Right cardiac atrium (tissue), 5 donors: ENCODE measurements at places on chromosomes 12 and 14. TPM values are rescaled to one million over a fixed set of nuclear protein-coding genes. Genes with fewer than 3 reads are reported as not detected.
A peak's percentile ranks its signal among the peaks of the same experiment; 100 is the strongest.

DNA sequence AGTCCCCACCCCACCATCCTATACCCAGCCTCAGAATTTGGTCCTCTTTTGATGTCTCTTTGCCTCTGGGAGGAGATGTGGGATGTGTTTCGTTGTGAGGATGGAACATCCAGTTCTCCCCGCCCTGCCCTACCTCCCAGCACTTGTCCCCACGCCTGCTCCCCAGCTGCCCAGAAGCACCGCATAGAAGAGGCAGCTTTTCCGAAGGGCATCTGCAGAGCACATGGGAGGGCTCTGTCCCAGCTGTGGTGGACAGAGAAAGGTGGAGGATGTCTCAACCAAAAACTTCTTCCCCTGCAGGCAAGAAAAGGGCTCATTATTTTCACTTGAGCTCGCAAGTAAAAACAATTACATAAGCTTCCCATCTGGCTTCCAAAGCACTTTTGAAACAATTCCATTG is 302.6 kb downstream of the PCNX1 start:
- DNase-seq: no peak

DNA sequence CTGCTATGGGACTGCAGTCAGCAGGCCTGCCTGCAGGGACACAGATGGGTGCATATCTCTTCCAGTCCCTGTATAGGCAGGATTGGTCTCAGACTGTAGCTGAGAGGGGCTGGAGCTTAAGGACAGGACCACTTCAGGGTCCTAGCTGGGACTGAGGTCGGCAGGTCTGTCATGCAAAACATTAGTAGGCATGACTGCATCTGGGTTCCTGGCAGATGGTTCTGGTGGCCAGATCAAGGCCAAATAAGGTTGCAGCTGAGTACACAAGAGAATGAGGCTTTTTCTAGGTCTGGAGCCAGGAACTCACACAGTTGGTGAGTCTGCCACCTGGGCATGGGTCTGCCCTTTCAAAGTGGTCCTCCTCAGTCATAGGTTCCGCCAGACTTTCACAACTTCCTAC is 155.8 kb downstream of the TPH2 start:
- no peak for DNase-seq

GLS2 gene
- 0.53 TPM for total RNA-seq

- DNase-seq: no peak
Observed at GRCh38 chr14:39426605-39427004, 5.6 kb downstream of the FBXO33 start.

- DNase-seq: no peak
Observed at GRCh38 chr14:20415782-20416206, 2.5 kb upstream of the TEP1 start.

GRCh38 chr12:7959701-7960121 is 23.7 kb upstream of the SLC2A3 start:
- DNase-seq: no peak

DNA sequence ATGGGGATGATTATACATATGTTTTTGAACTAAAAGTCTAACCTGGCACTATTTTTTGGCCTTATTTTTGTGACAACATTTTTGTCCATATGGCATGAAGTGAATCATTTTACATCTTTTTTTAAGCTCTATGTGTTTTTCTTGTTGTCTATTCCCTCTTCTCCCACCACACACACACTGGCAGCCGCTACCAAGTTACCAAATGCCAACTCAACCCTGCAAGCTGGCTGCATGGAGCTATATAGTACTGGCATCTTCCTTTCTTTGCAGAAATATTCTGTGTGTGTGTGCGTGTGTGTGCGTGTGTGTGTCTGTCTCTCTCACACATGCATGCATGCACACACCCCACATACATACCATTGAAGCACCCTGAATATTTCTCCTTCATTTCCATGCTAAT is 278.9 kb upstream of the SOX5 start:
- no peak for DNase-seq

DNA sequence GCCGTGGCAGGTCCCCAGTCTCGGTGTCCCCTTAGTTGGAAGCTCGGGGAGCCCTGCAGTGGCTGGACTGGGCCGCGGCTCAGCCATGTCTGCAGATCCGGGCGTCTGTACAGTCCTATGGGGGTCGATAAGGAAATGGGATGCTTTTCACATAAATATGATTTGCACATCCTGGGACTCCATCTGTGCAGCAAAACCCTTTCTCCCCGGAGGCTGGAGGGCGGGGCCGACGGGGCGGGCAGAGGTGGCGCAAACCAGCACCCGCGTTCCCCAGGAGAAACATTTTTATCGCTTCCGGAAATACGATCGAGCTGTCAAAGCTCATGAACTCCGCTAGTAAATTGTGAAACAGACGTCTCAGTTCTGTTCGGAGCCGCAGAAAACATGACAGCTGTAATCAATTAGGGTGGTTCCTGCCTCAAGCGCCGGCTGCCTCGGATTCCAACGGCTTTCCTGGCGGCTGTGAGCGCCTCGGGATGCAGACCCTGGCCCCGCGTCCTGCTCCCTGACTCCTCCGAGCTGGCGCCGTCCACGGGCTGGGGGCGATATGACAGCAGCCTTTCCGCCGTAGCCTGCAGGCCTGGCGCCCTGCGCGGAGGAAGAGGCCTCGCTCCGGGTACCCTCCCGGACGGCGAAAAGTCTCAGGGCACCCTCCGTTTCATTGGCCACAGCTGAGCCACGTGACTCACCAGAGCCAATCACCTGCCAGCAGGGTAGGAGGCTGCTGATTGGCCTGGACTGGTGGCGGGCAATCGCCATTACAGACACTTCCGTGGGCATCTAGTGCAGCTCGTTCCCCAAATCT is 23.0 kb downstream of the DIO3 start:
- DNase-seq: peak; percentile 33

KLRC3 gene
- total RNA-seq: not detected

GRCh38 chr14:99183716-99184115 is 88.3 kb downstream of the BCL11B start:
- no peak for DNase-seq
